ENCODE measurements at places on chromosomes 7 and 10. TPM values are rescaled to one million over a fixed set of nuclear protein-coding genes. Genes with fewer than 3 reads are reported as not detected.

Gene GDF2
- total RNA-seq: not detected

Gene FRMD4A
- 98.0 TPM for total RNA-seq

Gene CEP55
- total RNA-seq: 0.62 TPM

Gene HOXA3
- total RNA-seq: 20.9 TPM

Gene OSBPL3
- 11.0 TPM for total RNA-seq

Gene AKR1C3
- 48.1 TPM for total RNA-seq

Gene ATOH7
- 0.22 TPM for total RNA-seq

Gene GPR15LG
- not detected for total RNA-seq

Gene AMPH
- 5.9 TPM for total RNA-seq

Gene TMEM225B
- 3.5 TPM for total RNA-seq

Gene AOAH
- 20.6 TPM for total RNA-seq

Gene TMEM229A
- total RNA-seq: 0.27 TPM

Gene ZSWIM8
- 99.1 TPM for total RNA-seq

Gene PLXDC2
- 118 TPM for total RNA-seq

All from sciatic nerve (tissue), 2 donors.